Activated naive CD4-positive, alpha-beta T cell treated with anti-CD3 and anti-CD28 coated beads for 36 hours (primary cell): ENCODE measurements at places on chromosomes 12 and 14.
A peak's percentile ranks its signal among the peaks of the same experiment; 100 is the strongest.

DNA sequence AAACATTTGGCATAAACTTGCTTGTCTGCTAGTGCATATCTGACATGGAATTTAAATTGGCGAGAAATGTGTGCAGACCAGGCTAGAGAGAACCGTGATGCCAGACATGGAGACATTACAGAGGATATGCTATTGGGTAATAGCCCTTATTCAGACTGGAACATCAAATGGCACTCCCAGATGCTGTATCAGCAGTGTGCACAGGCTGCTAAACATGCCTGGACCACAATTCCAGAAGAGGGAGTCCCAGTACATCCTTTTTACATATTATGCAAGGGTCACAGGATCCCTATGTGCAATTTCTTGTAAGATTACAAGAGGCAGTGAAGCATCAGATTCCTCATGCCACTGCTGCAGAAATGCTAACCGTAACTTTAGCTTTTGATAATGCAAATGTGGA is 354.5 kb upstream of the FOXG1 start:
- no peak for DNase-seq

- no peak for DNase-seq
Observed at GRCh38 chr12:121514184-121514742, 66.6 kb downstream of the KDM2B start.

GRCh38 chr12:2783936-2784600 is 10.7 kb upstream of the FKBP4 start:
- peak; percentile 60 for DNase-seq

GRCh38 chr14:87386524-87386923 is 606.5 kb downstream of the GALC start:
- no peak for DNase-seq

- no peak for DNase-seq
Observed at GRCh38 chr12:104520242-104520900, 63.6 kb downstream of the CHST11 start.

GRCh38 chr14:77318006-77318553 is 2.6 kb downstream of the POMT2 start:
- DNase-seq: no peak

DNA sequence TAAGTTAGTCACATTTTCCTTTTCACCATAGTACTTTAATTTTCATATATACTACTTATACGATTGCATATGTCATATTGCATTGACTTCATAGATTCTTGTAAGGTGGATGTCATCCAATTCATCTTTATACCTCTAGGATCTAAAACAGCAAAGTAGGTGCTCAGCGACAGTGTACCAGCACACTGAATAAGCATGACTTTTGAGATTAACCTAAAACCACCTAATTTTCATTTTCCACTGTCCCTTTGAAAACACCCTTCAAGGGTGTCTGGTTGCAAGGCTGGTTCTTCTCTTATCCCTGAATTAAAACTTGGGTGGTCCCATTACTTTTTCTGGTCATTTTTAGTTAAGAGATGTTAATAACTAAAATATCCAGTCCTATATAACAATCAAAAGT is 4.4 kb downstream of the GPR19 start:
- DNase-seq: no peak

- no peak for DNase-seq
Observed at GRCh38 chr12:20144341-20144740, 224.0 kb upstream of the PDE3A start.

DNA sequence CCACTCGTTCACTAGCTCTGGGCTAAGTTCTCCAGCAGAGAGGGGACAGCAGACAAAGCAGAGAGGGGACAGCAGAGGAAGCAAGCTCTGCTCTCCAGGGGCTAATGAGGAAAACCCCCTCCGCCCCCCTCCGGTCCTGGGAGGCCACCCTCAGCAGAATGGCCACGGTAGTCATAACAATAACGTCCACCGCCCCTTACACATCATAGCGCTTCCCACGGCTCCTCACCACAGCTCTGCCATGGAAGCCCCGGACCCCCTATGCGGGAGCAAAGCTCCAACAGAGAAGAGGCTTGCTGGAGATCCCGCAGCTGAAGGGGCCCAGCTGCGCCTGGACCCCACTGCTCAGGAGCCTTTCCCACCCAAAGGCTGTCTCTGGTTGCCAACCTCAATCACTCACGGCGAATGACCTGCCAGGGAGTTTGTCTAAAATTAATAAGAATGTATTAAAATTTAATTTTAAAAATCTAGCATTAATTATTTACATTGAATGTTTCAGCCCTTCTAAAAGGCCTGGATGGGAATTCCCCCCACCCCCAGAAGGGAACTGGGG is 17.4 kb downstream of the BEGAIN start:
- no peak for DNase-seq

DNA sequence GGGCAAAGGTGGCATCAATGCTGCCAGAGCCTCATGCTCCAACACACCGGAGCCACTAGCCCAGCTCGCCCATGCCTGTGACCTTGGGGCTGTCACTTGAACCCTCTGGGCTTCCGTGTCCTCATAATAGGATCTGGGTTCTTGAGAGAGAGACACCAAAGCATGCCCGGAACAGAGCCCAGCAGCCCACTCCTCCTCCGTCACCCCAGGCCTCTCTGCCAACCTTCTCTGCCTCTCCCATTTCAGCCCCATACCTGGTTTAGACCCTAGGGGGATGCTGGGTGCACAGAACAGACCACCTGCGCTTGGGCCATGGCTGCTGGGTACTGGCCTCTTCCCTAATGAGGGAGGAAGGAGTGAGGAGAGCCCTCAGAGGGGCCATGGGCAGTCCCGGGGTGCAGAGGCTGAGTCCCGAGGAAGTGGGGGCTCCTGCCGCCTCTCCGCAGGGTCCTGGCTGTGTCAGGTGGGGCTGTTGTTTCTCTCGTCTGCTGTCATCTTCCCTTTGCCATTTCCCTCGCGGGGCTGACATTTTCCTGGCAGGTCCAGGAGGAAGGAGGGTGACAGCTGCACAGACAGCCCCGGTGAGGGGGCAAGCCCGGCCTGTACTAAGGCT is 172.4 kb upstream of the RTL1 start:
- no peak for DNase-seq

GRCh38 chr14:68181519-68182326 is 362.1 kb downstream of the RAD51B start:
- DNase-seq: no peak

DNA sequence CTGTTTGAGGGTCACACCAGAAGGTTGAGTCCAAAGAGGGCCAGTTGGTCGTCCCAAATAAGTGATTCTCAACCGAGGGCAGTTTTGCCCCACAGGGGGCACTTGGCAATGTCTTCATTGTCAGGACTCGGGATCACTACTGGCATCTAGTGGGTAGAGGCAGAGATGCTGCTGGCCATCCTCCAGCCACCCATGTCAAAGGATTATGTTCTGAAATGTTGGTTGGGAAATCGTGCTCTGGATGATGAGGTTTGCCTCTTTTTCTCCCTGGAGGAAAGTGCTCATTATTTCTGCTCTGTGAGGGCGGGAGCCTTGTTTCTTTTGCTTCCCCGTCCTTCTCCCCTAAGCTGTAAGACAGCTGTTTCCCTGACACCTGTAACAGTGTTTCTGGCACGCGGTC is 3.6 kb downstream of the ZNF839 start:
- DNase-seq: peak; percentile 52

DNA sequence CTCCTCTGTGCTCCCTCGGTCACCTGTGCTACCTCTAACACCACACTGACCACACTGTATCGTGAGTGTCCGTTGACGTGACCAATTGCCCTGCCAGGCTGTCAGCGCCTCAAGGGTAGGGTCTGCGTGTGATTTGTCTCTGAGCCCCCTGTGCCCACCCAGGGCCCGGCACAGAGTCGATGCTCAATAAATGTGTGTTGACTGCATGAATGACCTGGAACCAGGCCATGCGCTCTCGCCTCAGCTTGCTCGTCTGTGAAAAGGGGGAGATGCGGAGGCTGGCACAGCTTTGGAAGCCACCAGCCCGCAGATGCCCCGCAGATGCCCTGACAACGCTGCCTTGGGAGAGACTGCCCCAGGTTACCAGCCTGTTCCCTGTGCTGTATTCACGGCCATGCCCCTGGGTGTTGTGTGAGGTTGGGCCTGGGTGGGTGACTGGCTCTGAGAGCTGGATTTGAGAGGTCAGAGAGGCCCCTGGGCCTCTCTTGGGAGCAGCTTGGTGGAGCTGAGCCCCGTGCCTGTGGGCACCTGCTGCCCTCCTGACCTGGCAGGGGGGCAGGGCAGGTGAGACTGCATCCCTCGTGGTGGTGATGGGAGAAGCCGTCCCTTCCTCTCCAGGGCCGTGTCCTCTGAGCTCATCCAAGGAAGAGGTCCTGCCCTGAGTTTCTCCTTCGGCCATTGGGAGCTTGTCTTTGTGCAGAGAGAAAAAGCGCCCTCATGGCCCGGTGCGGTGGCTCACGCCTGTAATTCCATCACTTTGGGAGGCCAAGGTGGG is 43.2 kb downstream of the CYP46A1 start:
- no peak for DNase-seq

- DNase-seq: no peak
Observed at GRCh38 chr12:86137936-86138335, 118.3 kb downstream of the MGAT4C start.
